ENCODE measurements at places on chromosomes 7 and 10. TPM values are rescaled to one million over a fixed set of nuclear protein-coding genes. Genes with fewer than 3 reads are reported as not detected.

DNA sequence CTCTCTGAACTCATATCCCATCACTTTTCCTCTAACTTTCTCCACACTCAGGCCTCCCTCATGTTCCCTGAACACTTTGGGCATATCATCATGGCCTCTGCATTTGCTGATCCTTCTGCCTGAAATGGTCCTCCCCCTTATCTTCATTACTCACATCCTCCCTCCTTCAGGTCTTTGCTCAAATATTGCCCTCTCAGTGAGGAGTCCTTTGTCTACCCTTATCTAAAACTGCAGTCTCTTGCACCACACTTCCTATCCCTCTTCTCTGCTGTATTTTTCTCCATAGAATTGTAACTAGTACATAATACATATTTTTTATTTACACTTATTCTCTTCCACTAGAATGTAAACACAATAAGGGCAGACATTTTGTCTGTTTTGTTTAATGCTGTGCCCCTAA, 41.7 kb downstream of the DNAJC1 start:
- DNase-seq: peak; percentile 10

GRCh38 chr7:43449577-43449976, 133.3 kb upstream of the STK17A start:
- DNase-seq: no peak

- no peak for DNase-seq
Measured at GRCh38 chr10:69285699-69286098, 7.4 kb downstream of the HK1 start.

DNA sequence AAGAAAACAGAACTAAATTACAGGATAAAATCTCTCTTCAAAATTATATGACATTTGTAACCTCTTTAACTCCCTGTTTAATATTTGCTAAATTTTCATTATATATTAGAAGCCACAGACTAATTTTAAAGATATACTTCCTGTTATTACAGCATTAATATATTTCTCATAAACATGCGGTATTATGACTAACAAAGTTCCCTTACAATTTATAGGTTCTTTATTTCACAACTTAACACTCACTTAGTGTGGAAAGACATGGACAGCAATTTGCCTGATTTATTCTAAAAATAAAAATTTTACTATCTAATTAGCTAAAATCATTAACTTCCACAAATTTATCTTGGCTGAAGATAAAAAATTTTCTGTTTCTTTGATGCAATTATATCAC, 29.0 kb downstream of the CTNNA3 start:
- no peak for DNase-seq

AGR2 gene
- not detected for total RNA-seq

DNA sequence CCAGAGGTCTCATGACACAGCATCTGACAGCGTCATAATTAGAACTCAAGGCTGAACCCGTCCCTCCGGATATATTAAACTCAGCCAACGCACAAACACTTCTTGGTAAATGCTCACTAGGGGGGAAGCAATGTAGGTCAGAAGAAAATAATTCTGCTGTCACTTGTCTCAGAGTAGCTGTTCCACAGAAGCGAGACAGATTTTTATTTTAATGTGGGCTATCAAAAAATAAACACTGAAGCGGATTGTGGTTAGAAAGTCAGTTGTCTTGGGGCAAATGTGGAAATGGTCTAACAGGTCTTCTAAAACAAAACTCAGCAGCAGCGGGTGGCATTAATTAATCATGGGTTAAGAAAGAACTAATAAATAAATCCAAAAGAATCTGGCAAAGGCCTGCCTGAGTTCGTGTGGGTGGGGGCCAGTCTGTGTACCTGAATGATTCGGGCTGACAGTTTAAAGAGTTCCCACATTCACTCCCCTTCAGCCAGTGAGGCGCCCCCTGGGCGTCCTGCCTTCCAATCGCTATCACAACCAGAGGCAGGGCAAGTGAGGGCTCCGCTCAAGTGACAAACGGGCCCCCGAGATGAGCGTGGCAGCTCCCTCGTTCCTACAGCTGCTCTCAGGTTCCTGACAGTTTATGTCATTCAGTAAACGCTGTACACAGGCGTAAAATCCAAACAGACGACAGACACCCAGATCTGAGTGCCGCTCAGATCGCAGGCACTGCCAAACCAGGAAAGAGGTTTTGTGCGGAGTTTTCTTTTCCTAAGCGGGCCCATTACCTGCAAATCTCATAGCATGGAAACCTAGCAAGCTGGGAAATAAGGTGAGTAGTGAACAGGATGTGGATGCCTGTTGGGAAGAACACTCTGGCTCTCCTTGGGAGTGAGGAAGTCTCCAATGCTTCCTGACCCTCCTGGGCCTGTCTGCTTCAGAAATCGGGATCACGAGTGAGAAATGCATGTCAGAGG, 52.9 kb downstream of the NRAP start:
- DNase-seq: no peak

- no peak for DNase-seq
Measured at GRCh38 chr7:46651070-46651469, 730.0 kb upstream of the IGFBP3 start.

CYP3A4 gene
- not detected for total RNA-seq

PTF1A gene
- total RNA-seq: not detected

- DNase-seq: no peak
Measured at GRCh38 chr10:59126991-59127390, 49.5 kb upstream of the PHYHIPL start.

Measured in IMR-90 (cell line).